ENCODE measurements at places on chromosomes 11 and 22.
A peak's percentile ranks its signal among the peaks of the same experiment; 100 is the strongest.

- peak; percentile 43 for DNase-seq
These were observed 8.8 kb downstream of the SCGB2A1 start for GRCh38 chr11:62217191-62217748.

DNA sequence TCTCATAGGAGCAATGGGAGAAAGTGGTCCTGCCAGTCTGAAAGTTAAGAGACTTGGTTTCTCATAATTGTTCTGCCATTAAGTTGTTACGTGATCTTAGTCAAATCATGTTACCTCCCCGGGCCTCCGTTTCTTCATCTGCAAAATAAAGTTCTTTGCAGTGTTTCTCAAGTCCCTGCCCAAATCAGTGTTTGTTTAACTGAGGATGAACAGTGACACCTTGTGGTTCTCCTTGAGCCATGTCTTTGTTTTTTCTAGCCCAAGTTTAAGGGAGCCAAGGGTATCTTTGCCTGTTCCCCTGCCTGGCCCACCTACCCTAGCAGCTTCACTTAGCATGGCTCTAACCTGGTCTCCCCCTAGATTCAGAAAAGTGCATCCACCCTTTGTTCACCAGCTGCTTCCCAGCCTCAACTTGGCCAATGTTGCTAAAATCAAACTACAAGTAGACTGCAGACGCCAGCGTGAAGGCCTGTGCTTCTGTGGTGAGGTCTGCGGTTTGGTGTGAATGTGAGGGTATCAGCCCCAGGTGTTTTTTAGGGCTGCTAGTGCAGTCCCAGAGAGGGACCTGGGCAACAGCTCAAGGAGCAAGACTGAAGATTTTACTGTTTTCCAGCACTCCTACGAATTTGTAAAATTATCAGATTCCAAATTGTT, 35.5 kb downstream of the FZD4 start:
- DNase-seq = peak; percentile 63

DNA sequence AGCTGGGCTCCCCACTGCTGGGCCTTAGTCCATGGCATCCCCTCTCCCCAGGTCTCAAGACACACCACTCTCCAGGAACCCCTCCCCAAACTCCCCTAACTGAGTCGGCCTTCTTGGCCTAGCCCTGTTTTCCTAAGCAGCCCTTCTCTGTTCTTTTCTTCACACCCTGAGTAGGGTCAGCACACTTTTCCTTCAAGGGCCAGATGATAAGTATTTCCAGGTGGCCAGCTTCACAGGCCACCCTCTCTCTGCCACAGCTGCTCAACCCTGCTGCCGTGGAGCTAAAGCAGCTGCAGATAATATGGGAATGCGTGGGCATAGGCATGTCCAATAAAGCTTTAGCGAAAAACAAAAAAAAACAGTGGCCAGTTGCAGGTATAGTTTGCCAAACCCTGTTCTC, 24.1 kb downstream of the DGCR2 start:
- DNase-seq = no peak

GRCh38 chr11:125389339-125390166, 106.5 kb downstream of the FEZ1 start:
- no peak for DNase-seq

- DNase-seq = no peak
These were observed 419.4 kb downstream of the BRD1 start for GRCh38 chr22:49408102-49408836.

- DNase-seq = no peak
These were observed 7.8 kb downstream of the LDHAL6A start for GRCh38 chr11:18463439-18463838.

DNA sequence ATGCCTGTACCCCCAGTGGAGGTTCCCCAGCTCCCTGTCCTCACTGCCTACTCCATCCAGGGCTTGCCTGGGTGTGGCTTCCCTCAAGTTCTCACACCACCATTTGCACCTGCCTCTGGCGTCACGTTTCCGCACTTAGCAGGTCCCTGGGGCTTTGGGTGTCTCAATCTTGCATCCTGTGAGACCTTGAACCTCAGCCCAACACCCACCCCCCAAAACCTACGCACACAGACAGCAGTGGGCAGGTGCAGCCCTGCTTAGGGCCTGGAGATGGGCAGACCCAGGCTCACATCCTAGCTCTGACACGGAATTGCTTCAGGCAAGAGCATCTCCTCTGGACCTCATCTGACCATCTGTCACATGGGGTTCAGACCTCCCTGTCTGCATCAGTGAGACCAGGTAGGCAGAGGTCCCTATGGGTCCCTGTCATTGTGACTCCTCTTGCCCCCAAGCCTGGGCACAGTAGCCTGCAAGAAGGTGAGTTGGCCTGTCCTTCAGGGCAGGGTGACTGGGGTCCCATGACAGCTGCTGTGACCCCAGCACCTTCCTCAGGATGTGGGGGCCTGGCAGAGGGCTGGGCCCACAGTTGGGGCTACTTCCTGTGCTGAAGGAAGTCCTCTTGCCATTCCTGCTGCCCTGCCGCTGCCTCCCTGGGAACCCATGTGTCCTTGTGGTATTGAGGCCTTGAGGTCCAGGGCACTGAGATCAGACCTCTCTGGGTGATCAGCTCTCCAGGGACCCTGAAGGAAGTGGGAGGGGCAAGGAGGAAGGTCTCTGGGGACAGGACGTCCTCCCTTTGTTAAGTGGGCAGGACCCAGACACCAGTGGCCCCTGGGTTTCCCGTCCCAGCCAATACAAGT, 2.0 kb downstream of the SIPA1 start:
- DNase-seq = no peak

- peak; percentile 81 for DNase-seq
These were observed at the start of gene ATG16L2 for GRCh38 chr11:72814286-72815109. TSS of gene ATG16L2 (plus strand) at chr11:72814411. CDS start at chr11:72814446, 35 bp downstream.

DNA sequence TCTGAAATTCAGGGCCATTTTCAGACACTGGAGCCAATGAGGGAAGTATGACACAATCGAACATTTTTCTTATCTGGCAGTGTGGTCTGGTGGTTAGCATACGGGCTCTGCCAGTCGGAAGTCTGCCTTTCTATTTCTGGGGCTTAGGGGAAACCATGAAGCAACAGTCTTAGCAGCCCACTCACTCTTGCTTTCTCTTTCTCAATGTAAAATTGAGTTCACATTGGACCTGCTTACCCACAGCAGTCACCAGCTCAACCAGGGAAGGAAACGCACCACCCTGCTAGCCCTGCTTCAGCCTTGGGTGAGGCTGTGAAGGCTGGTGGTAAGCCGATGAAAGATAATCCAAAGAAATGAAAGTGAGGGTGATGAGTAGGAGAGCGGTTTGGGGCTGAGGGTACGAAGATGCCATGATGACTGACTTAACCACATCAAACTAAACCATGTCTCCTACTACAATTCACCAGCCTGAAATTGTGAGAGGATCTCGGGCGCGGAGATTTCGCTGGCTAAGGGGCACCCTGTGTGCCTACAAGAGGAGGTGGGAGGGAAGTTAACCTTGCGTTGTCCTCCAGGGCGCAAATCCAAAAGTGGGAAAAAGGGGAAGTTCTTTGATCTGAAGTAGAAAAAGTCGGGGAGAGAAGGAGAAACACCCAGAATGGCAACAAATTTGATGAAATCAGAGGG, 2.0 kb upstream of the LMO2 start:
- peak; percentile 81 for DNase-seq

- DNase-seq = no peak
These were observed 83.6 kb upstream of the BLID start for GRCh38 chr11:122199661-122200060.
